DMS79 treated with DMSO at 0.1 percent for 48 hours (cell line): ENCODE measurements at places on chromosomes 2 and 18.

- no peak for DNase-seq
Measured at GRCh38 chr18:43665105-43665788, 388.0 kb upstream of the SYT4 start.

- DNase-seq, result peak; percentile 34
Measured at GRCh38 chr18:9507565-9508088, 32.3 kb downstream of the RALBP1 start.

GRCh38 chr2:100021791-100022340 is 120.5 kb downstream of the AFF3 start:
- DNase-seq, result no peak

GRCh38 chr2:191995285-191995684 is 148.4 kb upstream of the CAVIN2 start:
- no peak for DNase-seq

GRCh38 chr18:63603772-63604171 is 16.6 kb downstream of the SERPINB13 start:
- DNase-seq, result no peak

DNA sequence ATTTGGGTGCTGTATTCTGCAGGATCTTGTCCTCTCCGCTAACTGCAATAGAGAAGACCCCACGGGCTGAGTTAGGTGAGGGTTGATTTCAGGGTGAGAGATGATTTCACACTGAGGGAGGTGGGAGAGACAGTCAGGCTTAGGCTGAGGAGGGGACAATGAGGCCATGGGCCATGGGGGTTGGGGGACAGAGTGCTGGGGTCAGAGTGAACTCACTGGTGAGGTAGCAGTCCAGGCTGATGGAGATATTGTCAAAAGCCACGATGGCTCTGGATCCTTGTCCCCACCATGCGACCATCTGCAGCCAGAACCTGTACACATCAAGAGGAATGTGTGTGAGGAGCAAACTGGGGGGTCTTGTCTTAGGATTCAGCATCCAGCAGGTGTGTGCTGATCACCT is 160.0 kb downstream of the CLIP4 start:
- no peak for DNase-seq

DNA sequence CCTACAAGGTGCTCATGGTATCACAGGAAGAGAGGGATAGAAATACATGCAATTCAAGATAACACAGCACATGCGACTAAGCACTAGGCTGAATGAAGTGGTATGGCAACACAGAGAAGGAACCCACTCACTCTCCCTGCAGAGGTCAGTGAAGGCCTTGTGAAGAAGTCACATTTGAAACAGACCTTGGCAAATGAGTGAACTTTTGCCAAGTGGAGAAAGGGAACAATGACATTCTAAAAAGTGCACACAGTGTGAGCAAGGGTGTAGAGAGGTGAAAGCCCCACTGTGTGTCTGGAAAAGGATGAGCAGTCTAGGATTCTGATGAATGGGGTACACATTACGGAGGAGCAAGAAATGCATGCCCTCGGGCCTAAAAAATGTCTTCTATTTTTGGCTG is 23.3 kb downstream of the KLF7 start:
- DNase-seq, result peak; percentile 34

- no peak for DNase-seq
Measured at GRCh38 chr2:205959521-205959920, 126.5 kb downstream of the INO80D start.

DNA sequence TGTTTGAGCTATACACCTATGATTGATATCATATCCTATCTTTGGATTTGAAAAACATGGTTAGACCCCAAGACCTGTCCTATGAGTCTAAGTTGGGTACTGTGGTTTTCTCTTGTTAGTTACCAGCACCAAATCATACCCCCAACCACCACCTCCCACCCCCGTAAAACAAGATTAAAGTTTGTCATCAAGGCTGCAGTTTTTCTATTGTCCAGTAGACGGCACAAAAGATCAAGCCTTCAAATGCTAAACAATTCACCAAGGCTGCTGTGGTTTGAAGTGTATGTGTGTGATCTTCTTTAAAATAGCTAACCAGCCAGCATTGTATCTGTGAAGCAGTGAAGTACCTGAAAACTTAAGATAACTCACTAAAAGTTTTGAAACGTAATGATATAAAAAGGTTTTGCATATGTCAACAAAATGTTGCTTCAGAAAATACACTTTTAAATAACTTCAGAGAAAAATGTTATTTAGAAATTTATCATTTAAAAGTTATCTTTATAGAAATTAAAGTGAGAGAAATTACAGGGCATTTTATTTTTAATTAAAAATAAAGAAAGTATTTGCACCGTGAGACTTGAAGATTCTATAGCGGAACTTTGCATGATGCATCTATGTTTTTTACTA is 5.8 kb upstream of the MEIS1 start:
- peak; percentile 44 for DNase-seq

DNA sequence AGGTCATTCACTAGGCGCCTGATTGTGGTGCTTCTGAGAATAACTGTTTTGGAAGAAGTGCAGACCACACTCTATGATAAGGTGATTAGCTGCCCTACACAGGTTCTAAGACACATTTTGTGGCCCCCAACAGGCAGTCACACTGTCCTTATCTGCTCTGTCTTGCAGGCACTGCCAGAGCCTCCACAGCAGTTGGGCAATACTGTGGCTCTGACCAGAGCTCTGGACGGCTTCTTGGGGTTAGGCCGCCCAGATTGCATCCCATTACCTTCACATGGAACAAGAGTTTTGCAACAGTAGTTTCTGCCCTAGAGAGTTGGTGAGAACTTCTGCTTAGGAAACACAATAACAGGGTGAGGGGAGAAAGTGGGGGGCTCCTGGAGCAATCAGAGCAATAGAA is 22.7 kb downstream of the RUFY4 start:
- no peak for DNase-seq

GRCh38 chr2:121038031-121038430 is 247.0 kb downstream of the TFCP2L1 start:
- DNase-seq, result no peak

- DNase-seq, result no peak
Measured at GRCh38 chr2:33406622-33407021, 69.8 kb upstream of the RASGRP3 start.
